ENCODE measurements at places on chromosomes 11 and 22.

- DNase-seq, result no peak
Measured at GRCh38 chr11:112834277-112834755, 126.9 kb upstream of the NCAM1 start.

- no peak for DNase-seq
Measured at GRCh38 chr22:42419243-42419881, 12.8 kb downstream of the NFAM1 start.

DNA sequence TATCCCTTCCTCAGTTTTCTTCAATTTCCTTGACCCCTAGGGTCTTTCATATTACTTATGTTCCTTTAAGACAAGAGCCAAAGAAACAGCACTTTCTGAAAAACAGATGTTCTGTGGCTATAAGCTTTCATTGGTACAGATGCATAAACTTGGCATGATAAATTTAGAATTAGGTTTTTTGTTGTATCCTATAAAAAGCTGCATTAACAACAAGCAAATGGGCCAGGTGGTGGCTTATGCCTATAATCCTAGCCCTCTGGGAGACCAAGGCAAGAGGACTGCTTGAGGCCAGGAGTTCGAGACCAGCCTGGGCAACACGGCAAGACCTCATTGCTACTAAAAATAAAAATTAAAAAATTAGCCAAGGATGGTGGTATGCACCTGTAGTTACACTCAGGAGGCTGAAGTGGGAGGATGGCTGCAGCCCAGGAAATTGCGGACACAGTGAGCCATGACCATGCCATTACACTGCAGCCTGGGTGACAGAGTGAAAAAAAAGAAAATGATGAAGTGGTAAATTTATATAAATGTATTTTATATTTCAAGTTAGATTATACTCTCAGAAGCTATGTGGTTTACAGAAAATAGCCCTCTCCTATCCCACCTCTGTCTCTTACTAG, 18.3 kb downstream of the KMT5B start:
- no peak for DNase-seq

- DNase-seq, result no peak
Measured at GRCh38 chr11:75574698-75575602, 12.9 kb downstream of the SERPINH1 start.

DNA sequence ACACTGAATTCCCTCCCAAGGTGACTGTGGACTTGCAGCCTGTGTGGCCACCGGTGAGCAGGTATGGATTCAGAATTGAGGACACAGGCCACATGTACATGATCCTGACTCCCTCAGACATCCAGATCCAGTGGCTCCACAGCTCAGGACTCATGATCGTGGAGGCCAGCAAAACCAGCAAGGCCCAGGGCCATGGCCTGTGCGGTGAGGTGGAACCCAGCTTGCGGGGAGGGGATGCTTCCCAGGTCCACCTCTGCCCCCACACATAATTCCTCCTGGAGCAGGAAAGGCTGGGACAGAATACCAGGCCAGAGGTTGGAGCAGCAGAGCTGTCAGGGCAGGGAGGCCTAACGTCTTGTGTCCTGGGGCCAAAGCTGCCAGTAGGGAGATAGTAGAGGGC, 82.1 kb downstream of the OTOG start:
- no peak for DNase-seq

DNA sequence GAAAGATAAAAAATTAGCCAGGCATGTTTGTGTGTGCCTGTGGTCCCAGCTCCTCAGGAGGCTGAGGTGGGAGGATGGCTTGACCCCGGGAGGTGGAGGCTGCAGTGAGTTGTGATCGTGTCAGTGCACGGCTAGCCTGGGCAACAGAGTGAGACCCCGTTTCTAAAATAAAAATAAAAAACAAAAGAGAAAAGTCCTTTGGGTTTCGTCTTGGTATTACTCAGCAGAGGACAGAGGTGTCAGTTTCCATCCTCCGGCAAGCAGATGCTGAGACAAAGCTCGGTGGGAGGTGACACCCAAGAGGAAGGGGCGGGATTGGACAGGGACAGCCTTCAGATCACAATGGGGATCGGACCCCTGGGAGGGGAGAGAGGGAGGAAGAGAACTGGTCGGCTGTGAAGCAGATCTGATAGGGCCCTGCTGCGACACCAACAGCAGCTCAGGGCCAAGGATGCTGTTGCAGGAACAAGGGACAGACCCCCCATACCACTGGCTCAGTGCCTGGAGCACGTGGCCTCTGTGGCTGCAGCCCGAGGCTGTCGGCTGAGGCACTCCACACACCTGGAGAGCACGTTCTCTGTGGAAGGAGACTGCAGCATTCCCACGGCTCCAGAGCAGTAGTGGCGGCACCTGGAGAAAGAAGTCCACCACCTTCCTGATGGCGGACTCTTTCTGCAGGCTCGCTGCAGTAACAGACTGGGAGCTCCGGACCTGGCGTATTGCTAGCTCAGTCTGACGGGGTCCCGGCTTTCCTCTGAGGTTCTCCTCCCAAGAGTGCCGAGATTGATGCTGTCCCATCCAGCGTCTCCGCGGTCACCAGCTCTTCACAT, 5.2 kb upstream of the BID start:
- no peak for DNase-seq

GRCh38 chr11:46643531-46643930, 26.2 kb downstream of the ATG13 start:
- DNase-seq, result no peak

DNA sequence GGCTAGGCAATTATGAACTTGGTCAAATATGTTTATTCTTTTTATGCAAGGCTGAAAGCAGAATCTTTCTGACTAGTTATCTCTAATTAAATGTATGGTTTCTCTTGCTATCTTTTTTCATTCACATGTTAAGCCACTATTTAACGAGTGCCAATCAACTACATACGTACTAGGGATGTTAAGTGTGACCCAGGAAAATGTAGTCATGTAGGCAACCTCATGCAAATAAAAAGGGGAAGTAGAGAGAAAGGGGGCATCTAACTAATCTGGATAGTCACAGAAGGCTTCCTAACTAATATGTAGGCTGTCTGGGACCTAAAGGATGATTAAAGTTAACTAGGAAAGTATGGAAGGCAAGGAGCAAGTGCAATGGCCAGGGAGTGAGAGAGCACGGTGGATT, 23.5 kb downstream of the TBRG1 start:
- peak; percentile 13 for DNase-seq

- DNase-seq, result peak; percentile 31
Measured at GRCh38 chr22:37077802-37078448, 26.4 kb downstream of the KCTD17 start.

DNA sequence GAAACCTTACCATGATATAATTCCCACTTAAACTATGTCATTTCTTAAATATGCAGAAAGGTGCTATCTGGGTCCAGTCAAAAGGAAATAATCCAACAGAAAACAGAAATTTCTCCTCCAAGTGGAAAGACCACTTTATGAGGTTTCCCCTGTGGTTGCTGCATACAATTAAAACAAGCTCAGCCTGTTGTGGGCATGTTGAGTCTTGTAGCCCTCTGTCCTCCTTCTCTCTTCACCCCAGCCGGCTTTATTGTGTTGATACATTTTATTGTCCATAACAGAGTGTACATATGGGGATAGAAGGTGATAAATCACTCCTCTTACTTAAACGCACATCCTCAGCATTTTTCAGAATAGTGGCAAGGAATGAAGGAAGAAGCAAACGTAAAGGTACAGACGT, 126.0 kb upstream of the MTNR1B start:
- DNase-seq, result no peak

DNA sequence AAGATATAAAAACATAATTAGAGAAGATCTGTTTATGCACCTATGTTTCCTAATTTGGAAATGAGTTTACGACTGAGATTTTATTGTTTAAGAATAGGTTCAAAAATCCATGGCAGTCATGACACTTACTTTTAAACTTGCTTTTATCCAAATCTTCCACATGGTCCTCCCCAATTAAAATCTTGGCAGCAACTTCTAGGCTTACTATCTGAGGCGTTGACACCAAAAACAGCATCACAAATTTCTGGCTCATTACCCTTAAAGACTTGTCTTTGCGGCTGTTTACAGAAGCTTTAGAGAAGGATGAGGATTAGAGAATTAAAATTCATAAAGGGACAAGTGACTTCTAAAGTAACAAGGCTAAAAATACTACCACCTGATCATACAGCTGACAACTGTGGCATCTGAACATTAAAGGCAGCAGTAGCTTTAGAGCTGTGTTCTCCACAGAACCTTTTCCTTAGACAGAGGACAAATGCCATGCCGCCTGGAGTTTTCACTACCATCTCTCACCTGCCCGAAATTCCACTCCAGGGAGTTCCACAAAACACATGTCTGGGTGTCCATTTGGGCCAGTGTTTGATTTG, 6.4 kb downstream of the E2F8 start:
- DNase-seq, result no peak

GRCh38 chr11:44913502-44913901, 37.2 kb downstream of the TP53I11 start:
- no peak for DNase-seq

- no peak for DNase-seq
Measured at GRCh38 chr11:57131080-57131790, 50.5 kb upstream of the LRRC55 start.

- no peak for DNase-seq
Measured at GRCh38 chr22:29806196-29806595, 31.9 kb downstream of the ASCC2 start.

DNA sequence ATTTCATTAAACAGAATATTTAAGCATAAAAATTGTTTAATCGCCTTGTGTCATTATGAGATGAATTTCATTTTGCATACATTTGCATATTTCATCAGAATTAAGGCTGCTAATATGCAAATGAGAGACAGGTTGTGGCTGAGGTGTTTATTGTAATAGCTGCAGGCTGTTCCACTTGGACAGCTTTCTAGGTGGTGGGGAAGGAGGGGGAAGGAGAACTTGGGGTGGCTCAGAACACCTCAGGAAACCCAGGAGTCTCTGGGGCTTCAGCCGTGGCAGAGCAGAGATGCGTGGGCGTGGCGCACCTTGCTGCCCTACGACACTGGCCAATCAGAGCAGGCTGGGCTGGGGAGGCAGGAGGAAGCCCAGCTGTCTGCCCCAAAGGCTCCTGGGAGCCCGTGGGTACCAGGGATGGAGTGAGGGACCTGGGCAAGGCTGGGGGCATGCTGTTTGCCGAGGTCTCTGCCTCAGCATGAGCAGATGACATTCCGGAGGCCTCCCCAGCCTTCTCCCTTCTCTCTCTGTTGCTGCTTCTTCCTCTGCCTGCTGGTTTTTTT, 542.9 kb downstream of the MN1 start:
- DNase-seq, result no peak

DNA sequence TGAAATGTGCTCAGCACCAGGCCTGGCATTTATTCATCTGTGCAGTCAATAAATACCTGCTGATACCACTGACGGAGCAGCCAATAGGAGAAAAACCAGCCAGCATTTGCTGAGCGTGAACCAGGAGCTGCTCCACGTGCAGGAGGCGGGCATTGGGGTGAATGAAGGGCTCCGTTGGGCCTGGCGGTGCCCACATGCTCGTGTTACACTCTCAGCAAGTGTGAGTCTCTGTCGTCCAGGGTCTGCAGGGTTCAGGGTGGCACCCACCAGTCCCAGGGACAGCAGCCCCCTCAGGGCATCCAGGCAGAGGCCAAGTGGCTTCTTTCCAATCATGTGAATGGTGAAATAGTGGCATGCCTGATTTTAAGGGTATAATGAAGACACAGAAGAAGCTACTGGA, 4.2 kb upstream of the RPS19BP1 start:
- no peak for DNase-seq

- DNase-seq, result no peak
Measured at GRCh38 chr11:70012134-70012733, 65.9 kb upstream of the ANO1 start.

DNA sequence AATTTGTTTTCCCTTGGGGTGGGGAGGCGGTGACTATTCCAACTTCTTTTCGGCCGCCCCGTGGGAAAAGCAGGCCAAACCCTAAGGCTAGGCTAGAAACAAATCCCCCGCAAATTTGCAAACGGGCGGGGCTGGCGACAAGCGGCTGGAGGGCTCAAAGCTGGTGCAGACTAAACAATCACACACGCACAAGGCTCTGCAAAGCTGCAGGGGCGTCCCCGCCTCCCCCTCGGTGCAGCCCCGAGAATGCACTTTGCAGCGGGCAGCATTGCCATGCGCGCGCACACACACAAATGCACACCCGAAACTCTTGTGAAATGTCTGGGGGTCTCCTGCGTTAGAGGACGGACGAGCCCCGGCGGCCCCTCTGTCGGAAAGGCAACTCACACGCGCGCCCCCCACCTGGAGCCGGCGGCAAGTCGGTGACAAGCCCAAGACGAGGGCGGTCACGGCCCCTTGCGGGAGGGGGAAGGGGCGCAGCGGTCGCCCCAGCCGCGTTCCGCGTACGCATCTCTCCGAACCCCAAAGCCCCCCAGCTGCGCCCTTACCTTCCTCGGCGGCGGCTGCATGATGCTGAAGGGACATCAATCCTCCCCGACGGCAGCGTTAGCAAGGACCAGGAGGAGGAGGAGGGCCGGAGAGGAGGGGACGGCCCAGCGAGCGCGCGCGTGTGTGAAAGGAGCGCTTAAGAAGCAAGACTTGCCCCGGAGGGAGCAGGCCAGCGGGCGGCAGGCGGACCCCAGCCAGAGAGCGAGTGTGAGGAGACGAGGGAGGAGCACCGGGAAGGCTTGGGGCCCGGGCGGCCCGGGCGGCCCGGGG, 600 bp downstream of the FCHSD2 start:
- DNase-seq, result no peak

DNA sequence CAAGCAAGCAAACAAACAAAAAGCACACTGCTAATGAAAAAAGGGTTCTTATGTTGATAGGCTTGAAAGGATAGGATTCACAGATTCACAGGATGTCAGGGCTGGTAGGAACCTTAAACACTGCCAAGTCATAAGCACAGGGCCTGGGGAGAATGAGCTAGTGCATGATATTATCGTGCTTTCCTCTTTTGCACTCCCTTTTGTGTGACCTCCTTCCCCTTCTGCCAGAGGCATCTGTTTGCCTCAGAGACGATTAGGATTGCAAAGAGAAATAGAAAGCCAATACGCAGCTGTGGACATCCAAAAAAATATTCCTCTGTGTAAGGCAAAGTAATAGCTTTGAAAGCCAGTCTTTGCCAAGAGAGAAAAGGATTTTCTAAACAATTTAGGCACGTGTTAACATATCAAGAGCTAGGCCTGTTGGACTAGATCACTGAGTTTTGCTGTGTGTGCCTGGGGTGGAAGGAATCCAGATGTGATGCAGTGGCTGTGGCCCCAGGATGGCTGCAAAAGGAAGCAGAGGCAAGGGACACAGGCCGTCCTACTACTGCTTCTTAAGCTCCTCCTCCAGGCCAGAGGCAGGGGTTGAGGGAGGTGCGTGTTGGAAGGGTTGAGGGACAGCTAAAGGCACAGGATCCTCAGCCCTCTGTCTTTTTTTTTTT, 30.6 kb downstream of the MCHR1 start:
- DNase-seq, result no peak

DNA sequence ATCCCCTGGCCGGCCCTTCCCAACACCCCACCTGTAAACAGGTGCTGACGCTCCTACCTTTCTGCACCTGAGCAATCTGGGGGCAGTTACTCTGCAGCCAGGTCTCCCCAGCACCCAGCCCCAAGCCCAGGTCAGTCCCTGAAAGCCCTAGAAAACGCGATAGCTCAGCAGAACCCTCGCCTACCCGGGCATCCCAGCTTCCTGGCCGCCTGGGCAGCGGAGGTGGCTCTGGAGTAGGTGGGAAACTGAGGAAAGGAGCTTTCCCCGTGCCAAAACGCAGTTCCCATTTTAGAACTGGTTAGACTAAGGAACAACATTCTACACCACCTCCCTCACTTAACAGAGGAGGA, 445 bp downstream of the SYTL2 start:
- no peak for DNase-seq

- no peak for DNase-seq
Measured at GRCh38 chr11:121723246-121723741, 270.5 kb upstream of the SORL1-AS1 start.
